Fibroblast of skin of left quadriceps (primary cell): ENCODE measurements at places on chromosomes 12 and 14.
A peak's percentile ranks its signal among the peaks of the same experiment; 100 is the strongest.

GRCh38 chr14:38316922-38317321, 61.0 kb upstream of the CLEC14A start:
- DNase-seq, result no peak

DNA sequence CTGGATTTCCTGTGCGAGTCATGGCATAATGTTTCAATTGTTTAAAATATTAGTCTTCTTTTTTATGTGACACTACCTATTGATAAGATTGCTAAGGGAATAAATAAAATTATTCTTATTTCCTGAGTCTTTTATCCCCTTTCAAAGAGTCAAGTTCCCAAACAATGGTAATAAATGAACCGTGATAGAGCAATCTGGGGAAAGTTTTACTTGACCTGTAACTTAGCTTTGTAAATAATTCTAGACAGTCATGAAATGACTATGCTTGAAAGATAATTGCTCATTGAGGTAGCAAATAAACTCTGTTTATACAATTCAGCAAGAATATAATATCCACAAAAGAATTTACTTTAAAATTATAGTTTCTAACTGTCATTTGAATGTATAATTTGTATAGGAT, 82.1 kb downstream of the TSPAN8 start:
- no peak for DNase-seq

GRCh38 chr12:47920913-47921312, 16.1 kb upstream of the VDR start:
- DNase-seq, result no peak

GRCh38 chr12:79674629-79675028, 16.1 kb downstream of the PAWR start:
- DNase-seq, result no peak

DNA sequence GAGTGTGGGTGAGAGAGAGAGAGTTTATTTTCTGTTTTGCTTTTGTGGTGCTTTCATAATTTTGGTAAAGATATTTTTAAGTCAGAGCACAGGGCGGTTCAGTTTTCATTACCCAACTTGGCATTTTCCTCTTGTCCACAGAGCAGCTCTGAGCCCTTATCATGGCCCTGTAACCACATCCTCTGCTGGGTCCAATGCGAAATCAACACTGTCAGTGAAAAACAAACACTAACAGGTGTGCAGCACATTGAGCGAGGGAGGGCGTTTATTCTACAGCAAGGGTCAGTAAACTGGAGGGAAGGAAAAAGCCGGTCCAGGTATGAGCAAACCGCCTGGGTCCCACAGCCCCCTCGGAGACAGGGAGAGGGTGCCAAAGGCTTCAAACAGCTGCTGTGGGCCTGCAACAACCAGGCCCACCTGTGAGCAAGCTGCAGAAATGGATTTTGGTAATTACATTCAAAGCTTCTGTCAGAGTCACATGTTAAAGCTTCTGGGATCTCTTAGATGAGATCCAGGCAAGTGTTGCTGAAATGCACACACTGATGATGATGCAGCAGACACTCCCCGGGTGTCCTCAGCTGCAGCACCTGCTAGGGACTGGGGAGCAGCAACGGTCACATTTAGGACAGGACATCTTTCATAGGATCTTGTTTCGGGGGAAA, 132.7 kb upstream of the DYRK2 start:
- no peak for DNase-seq

DNA sequence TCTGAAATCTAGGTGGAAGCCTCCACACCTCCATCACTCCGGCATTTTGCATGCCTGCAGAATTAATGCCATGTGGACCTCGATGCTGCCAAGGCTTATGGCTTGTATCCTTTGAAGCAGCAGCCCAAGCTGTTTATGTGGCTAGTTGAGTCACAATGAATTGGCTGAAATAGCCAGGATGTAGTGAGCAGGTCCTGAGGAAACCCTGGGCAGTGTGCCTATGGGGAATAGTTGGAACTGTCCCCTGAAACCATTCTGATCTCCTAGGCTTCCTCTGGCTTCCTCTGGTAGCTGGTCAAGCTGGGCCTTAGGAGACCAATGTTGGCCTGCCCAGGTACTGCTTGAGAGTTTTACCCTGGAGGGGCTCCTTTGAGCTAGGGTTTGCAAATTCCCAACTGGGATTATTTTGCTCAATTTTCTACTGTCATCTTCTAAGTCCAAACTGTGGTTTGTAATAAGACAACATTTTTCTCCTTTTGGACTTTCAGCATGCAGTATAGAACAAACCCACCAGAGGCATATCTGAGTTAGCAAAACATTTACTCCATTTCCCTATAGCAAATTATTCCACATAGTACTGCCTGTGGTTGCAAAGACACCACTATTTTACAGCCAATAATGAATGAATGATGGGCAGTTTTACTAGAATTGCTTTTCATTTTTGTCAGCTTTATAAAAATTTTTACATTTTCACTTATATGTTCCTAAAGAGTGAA, 85.1 kb upstream of the AMIGO2 start:
- no peak for DNase-seq

- no peak for DNase-seq
Measured at GRCh38 chr14:68079941-68080697, 260.5 kb downstream of the RAD51B start.

DNA sequence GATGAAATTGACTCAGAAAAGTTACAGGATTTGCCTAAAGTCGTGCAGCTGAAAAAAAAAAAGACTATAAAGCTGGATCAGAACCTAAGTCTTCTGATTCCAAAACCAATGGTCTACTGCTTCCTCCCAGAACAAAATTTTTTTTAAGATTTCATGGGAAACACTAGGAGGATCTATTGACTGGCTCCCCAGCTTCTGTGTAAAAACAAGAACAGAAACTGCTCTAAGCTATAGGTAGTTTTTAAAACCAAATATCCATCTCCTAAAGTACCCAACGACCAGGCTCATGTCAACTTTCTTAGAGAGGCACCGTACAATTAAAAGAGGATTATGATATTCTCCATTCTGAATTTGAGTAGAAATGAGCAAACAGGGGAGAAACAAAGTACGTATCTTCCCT, 9.4 kb downstream of the FMNL3 start:
- DNase-seq, result no peak

- no peak for DNase-seq
Measured at GRCh38 chr12:19480459-19480858, 41.2 kb downstream of the AEBP2 start.

- no peak for DNase-seq
Measured at GRCh38 chr12:53867216-53868012, 71.2 kb upstream of the HOXC13 start.

DNA sequence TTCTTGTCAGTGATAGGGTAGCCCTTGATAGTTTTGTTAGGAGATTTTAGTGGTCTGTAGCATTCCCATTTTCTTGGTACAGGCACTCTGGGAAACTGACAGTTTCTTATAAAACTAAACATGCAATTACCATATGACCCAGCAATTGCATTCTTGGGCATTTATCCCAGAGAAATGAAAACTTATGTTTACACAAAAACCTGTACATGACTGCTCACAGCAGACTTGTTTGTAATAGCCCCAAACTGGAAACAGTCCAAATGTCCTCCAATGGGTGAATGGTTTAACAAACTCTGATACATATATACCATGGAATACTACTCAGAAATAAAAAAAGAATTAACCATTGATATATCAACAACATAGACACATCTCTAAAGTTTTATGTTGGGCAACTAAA, 75.5 kb downstream of the BORCS5 start:
- peak; percentile 64 for DNase-seq

DNA sequence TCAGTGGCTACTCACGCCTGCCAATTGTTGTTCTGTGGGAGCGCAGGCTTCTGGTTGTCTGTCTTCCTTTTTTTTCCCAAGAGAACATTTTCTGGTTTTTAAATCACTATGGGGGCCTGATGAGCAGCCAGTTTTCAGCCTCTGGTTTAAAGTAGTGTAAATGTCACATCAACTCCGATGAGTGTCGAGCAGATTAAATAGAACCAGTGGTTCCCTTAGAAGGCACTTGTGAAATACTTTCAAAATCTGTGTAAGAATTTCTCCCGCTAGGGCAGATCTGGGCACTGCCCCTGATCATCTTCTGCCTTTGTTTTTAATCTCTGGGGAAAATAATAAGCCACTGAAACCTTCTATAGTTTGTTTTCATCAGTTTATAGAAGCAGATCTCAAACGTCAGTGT, 130.4 kb downstream of the PRIMA1 start:
- no peak for DNase-seq

DNA sequence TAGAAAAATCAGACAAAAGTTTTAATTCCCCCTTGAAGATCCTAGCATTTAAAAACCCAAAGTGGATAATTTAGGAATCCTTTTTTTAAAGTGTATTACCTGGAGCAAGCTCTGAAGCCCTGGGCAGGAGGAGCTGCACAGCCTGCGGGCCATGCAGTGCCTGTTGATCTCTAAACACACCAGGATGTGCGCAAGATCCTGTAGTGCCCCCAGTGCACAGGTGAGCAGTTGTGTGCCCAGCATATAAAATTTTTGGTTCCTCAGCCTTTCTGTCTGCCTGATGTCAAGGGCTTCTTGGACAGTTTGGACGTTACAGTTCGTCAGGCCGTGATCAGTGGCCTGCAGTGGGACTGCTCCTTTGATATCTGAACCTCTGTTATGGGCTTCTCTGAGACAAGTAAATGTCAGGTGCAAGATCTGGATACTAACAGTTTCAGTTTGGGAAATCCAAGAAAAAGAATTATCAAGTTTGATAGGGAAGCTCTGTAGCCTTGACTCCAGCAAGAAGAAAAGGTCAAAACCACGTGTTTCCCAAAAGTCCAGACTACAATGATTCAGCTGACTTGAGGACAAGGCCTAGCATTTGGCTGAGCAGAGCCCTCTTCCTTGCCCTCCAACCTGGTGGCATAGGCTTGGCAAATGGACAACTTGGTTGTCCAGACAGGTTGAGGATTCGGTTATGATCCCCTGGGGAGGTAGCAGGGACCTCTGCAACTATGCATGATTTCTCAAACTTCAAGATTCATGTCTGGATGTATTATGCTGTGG, 1.0 kb downstream of the ATXN7L3B start:
- no peak for DNase-seq

DNA sequence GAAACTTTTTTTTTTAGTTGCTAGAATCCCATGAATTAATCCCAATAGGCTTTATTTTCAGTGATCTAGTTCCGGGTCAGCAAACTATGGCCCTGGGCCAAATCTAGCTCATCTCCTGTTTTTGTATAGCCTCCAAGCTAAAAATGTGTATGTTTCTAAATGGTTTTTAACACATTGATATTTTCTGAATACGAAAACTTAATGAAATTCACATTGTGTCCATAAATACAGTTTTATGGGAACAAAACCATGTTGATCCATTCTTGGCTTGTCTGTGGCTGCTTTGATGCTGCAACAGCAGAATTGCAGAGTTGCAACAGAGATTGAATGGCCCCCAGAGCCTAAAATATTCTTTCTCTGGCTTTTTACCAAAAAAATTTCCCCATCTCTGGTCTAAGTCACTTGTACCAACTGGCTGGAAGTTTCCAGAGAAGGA, 47.5 kb downstream of the ZNF664 start:
- peak; percentile 62 for DNase-seq

- no peak for DNase-seq
Measured at GRCh38 chr12:34547276-34547675, 525.0 kb downstream of the ALG10 start.

GRCh38 chr12:95796982-95797289, 6.4 kb upstream of the NTN4 start:
- no peak for DNase-seq

DNA sequence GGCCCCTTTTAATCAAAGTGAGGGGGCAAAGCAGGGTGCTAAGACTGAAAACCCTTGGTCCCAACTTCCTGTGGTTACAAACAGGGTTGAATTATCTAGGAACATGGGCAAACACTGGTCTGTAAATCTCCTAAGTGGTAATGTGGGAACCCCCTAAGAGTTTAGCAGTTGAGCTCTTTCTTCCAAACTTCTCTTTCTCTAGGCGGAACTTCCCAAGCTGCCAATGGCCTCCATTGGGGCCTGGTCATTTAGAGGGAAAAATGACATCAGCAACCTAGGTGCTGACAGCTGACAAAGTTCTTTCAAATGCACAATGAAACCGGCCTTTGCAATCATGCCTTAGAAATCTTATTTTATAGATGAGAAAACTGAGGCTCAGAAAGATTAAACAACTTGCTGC, 17.7 kb downstream of the HEBP1 start:
- DNase-seq, result no peak

GRCh38 chr12:99984271-99985128, at the start of gene ANKS1B:
ANKS1B (minus strand) TSS chr12:99984936; CDS start chr12:99984237, 699 bp downstream.
- DNase-seq, result no peak

- no peak for DNase-seq
Measured at GRCh38 chr14:33131801-33132200, 193.1 kb downstream of the NPAS3 start.

GRCh38 chr12:16766736-16767135, 160.8 kb upstream of the LMO3 start:
- no peak for DNase-seq
